ENCODE measurements at places on chromosomes 7 and 10. TPM values are rescaled to one million over a fixed set of nuclear protein-coding genes. Genes with fewer than 3 reads are reported as not detected.

- H3K27ac ChIP-seq: no peak overlapping the region
- H3K36me3 ChIP-seq: no peaks in the 10 kb centered on the region
- no peaks in the 10 kb centered on the region for H3K27me3 ChIP-seq
- peaks cover 31% of the 10 kb centered on the region for H3K4me1 ChIP-seq
- DNase-seq: no peak
- H3K4me3 ChIP-seq: no peak overlapping the region
Measured at GRCh38 chr7:94971051-94971867, 63.9 kb downstream of the PPP1R9A start.

GRCh38 chr10:7159517-7159916 is 251.3 kb downstream of the SFMBT2 start:
- no peak for DNase-seq
- H3K27me3 ChIP-seq: peaks cover 55% of the 10 kb centered on the region
- H3K36me3 ChIP-seq: no peaks in the 10 kb centered on the region
- no peak overlapping the region for H3K27ac ChIP-seq
- H3K4me1 ChIP-seq: no peaks in the 10 kb centered on the region
- H3K4me3 ChIP-seq: no peak overlapping the region

GRCh38 chr7:83850941-83851340 is 202.0 kb upstream of the SEMA3E start:
- H3K4me3 ChIP-seq: no peak overlapping the region
- H3K36me3 ChIP-seq: no peaks in the 10 kb centered on the region
- H3K27ac ChIP-seq: no peak overlapping the region
- H3K27me3 ChIP-seq: peaks cover 5% of the 10 kb centered on the region
- DNase-seq: no peak

DNA sequence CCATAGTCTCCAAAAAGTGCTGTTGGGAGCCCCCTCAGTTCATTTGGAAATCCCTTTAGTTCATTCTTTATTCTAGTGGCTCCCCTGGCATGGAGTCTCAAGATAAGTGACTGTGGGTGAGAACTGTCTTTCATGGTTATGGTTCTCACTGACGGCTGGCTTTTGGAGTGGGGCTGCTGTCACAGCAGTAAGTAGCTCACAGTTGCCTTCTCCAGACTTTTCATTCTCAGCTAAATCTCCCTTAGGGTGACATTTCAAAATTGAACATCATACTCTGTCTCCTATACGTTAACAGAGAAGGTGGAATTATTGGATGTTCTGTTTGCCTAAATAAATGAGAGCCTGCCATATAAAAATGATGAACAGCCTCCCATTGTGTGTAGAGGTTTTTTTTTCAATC is 58.7 kb downstream of the PLPP4 start:
- no peaks in the 10 kb centered on the region for H3K36me3 ChIP-seq
- H3K4me3 ChIP-seq: no peak overlapping the region
- H3K27ac ChIP-seq: no peak overlapping the region
- no peaks in the 10 kb centered on the region for H3K4me1 ChIP-seq
- DNase-seq: no peak
- peaks cover 34% of the 10 kb centered on the region for H3K27me3 ChIP-seq

- no peak within 1 kb of the TSS for H3K27ac ChIP-seq
- H3K4me1 ChIP-seq: no peaks in the 10 kb centered on the region
- H3K27me3 ChIP-seq: peaks cover 6% of the 10 kb centered on the region
- no peak within 1 kb of the TSS for H3K4me3 ChIP-seq
Measured at GRCh38 chr10:79948976-79949722, at the start of gene SFTPD. Gene SFTPD (minus strand): TSS chr10:79949105. CDS start chr10:79946659, 2,446 bp downstream.

Gene AKR1B15
- total RNA-seq: not detected

GRCh38 chr10:60892571-60892970 is 51.4 kb downstream of the RHOBTB1 start:
- H3K4me1 ChIP-seq: peaks cover 9% of the 10 kb centered on the region
- no peaks in the 10 kb centered on the region for H3K27me3 ChIP-seq
- H3K4me3 ChIP-seq: no peak overlapping the region
- H3K36me3 ChIP-seq: no peaks in the 10 kb centered on the region
